ENCODE measurements at places on chromosomes 1 and 21.

GRCh38 chr21:37346841-37347430 lies 19.6 kb upstream of the DYRK1A start:
- H3K27me3 ChIP-seq = no peaks in the 10 kb centered on the region
- H3K4me3 ChIP-seq = no peak overlapping the region
- H3K4me1 ChIP-seq = no peaks in the 10 kb centered on the region
- no peak overlapping the region for H3K27ac ChIP-seq

DNA sequence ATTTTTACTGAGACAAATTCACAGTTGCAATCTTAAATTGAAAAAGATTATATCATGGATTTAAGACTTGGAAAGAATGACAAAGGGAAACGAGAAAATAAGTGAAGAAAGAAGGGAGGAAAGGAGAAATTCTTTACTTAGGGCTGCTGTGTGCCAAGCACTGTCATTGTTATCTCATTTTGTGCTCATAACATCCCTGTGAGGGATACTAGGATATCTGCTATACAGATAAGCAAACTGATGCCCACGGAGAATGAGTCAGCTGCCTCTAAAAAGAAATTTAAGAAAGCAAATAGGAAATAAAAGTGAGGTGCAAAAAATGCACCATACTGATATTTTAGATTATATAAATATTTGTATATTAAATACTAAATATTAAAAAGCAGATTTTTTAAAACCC lies 183.6 kb upstream of the NR5A2 start:
- H3K4me3 ChIP-seq = no peak overlapping the region
- H3K27me3 ChIP-seq = no peaks in the 10 kb centered on the region
- no peaks in the 10 kb centered on the region for H3K4me1 ChIP-seq
- H3K27ac ChIP-seq = no peak overlapping the region

DNA sequence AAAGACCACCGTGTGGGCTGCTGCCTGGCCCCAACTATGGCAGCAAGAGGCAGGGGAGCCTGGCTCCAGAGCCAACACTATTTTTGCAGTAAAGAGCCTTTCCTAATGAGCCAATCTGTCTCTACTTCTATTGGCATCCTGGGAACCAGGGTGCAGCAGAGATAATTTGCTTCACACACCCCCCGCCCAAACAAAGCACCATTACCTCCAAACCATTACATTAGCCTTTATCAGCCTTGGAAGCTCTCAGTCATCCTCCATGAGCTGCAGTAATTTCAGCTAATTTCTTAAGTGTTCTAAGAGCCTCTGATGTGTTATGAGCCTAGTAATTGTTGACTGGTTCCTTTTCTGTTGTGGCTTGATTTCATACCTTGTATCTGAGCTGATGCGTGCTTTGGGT lies 21.6 kb downstream of the ARMH1 start:
- no peaks in the 10 kb centered on the region for H3K4me1 ChIP-seq
- H3K27ac ChIP-seq = no peak overlapping the region
- no peak for DNase-seq

DNA sequence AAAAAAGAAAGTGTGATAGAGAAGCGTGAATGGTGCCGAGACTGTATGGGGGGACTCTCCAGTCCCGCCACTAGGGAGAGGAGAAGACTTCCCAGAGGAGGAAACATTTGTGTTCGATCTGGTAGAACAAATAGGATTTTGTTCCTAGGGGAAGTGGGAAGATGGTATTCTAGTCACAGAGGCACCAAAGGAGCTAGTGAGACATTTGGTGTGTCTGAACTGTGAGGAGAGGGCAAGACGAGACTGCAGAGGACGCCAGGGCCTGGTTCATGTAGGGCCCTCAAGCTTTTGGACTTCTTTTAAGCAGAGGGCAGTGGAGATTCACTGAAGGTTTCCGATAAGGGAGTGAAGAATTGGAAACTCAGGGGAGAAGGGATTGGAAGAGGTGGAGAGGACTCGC lies 2.9 kb downstream of the BTBD19 start:
- H3K4me1 ChIP-seq = peaks cover 10% of the 10 kb centered on the region
- H3K36me3 ChIP-seq = peaks cover 5% of the 10 kb centered on the region
- no peak overlapping the region for H3K27ac ChIP-seq
- no peaks in the 10 kb centered on the region for H3K27me3 ChIP-seq
- no peak overlapping the region for H3K4me3 ChIP-seq

GRCh38 chr1:110254604-110255391 lies 44.7 kb downstream of the KCNC4 start:
- H3K4me1 ChIP-seq = no peaks in the 10 kb centered on the region
- H3K27ac ChIP-seq = no peak overlapping the region
- no peak overlapping the region for H3K4me3 ChIP-seq
- no peaks in the 10 kb centered on the region for H3K36me3 ChIP-seq
- no peaks in the 10 kb centered on the region for H3K27me3 ChIP-seq
- peak; percentile 30 for DNase-seq

DNA sequence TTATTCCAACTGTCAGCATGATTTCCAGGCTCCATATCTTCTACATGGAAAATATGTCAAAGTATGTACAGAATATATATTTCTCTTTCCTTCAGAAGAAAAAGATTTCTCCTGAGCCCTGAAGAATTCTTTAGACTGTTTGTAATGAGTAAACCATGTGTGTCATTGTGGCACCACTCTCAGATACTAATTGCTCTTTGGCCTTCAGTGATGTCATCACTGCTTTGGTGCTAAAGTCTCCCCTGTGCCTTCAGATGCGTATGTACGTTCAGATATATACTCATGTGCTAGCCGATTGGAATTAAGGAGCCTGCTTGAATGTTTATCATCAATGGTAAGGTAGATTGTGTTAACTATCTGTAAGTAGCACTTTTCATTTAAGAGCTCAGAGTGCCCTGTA lies 20.6 kb upstream of the NBL1 start:
- no peak for DNase-seq
- H3K4me1 ChIP-seq = peaks cover 5% of the 10 kb centered on the region
- H3K4me3 ChIP-seq = no peak overlapping the region
- H3K27me3 ChIP-seq = no peaks in the 10 kb centered on the region
- no peak overlapping the region for H3K27ac ChIP-seq

GRCh38 chr1:111283838-111284237 lies 6.8 kb upstream of the CHIA start:
- no peaks in the 10 kb centered on the region for H3K36me3 ChIP-seq
- no peaks in the 10 kb centered on the region for H3K4me1 ChIP-seq
- no peak for DNase-seq
- H3K27me3 ChIP-seq = no peaks in the 10 kb centered on the region
- no peak overlapping the region for H3K4me3 ChIP-seq

DNA sequence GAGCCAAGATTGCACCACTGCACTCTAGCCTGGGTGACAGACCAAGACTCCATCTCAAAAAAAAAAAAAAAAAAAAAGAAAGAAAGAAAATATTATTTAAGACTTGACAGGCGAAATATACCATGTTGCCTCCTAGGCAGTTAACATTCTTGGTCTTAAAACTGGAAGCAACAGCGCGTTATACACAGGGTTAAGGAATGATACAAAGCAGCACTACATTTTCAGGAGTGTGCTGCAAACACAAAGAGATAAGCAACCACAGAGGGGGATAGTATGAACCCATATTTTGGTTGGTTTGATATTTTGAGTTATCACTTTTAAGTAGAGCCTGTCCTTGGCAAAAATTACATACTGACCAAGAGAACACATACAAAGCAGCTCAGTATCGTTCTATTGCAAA lies 25.1 kb downstream of the USP24 start:
- peaks cover 8% of the 10 kb centered on the region for H3K36me3 ChIP-seq
- no peaks in the 10 kb centered on the region for H3K4me1 ChIP-seq
- no peaks in the 10 kb centered on the region for H3K27me3 ChIP-seq
- no peak for DNase-seq
- H3K4me3 ChIP-seq = no peak overlapping the region
- no peak overlapping the region for H3K27ac ChIP-seq

GRCh38 chr1:25837262-25837875 lies 17.6 kb downstream of the MTFR1L start:
- H3K36me3 ChIP-seq = peaks cover 39% of the 10 kb centered on the region
- DNase-seq = no peak
- H3K27me3 ChIP-seq = no peaks in the 10 kb centered on the region
- no peak overlapping the region for H3K27ac ChIP-seq
- no peak overlapping the region for H3K4me3 ChIP-seq

GRCh38 chr1:225866061-225866837 lies 15.9 kb downstream of the TMEM63A start:
- peaks cover 91% of the 10 kb centered on the region for H3K36me3 ChIP-seq
- H3K27me3 ChIP-seq = no peaks in the 10 kb centered on the region
- no peak overlapping the region for H3K4me3 ChIP-seq
- H3K4me1 ChIP-seq = no peaks in the 10 kb centered on the region
- DNase-seq = no peak

GRCh38 chr21:37224861-37225839 lies 42.0 kb downstream of the VPS26C start:
- H3K27ac ChIP-seq = no peak overlapping the region
- no peaks in the 10 kb centered on the region for H3K4me1 ChIP-seq
- no peak overlapping the region for H3K4me3 ChIP-seq

Measured in H9 (cell line).